Activated T-helper 1 cell treated with anti-CD3 and anti-CD28 coated beads, Interleukin-2, amount 50 U/mL, for 16 hours (primary cell): ENCODE measurements at places on chromosomes 7 and 10.

DNA sequence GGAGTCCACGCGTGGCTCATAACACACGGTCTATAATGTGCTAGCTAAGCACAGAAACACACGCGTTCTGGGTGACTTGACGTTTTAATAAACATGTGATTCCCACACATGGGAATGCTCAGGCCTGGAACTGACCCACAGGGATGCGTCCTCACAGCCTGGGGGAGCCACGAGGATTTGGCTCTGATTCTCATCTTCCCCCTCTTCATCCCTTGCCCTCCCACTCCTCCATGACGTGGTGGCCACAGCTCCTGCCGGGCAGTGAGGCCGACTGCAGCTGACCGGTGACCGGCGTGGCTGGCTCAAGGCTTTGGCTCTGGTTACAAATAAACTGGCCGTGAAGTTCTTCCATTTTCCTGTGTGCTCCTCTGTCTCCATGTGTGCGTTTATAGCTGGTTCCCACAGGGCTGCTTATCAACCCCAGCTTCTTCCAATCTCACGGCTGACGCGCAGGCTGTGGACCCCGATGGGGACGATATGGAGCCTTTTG lies 40.9 kb upstream of the KLF6 start:
- no peak for DNase-seq

DNA sequence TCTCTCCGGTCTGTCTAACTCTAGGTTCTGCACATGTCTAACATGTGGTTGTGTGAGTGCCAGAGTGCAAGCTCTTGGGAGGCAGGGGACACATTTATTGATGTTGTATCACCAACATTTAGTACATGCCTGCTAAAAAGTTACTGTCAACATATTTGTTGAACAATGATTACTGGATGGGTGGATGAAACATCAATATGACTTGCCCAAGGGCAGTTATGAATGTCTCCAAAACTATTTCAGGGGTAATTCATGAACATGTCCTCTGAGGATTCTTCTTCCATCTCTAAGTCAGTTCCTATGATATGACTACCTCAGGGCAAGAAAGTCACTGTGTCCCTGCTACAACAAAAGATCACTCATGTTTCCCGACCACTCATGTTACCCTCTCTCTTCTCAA lies 91.3 kb upstream of the STEAP1B start:
- no peak for DNase-seq

DNA sequence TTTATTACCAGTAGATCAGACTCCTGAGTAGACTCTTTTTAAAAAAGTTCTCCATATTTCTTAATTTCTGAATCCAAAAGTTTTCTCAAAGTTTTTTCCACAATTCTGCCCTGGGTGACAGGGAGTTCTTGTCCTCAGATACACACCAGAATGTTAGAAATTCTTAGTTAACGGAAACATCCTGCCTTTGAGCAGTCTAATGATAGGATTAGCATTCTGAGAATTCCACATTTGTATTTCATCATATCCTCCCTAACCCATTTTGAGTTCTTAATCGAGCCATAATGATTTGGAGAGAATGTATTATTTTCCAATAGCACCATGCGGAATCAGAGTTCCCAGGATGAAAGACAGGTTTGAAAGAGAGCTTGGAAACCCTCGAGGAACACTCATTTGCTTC lies 28.9 kb upstream of the MRPS33 start:
- no peak for DNase-seq

DNA sequence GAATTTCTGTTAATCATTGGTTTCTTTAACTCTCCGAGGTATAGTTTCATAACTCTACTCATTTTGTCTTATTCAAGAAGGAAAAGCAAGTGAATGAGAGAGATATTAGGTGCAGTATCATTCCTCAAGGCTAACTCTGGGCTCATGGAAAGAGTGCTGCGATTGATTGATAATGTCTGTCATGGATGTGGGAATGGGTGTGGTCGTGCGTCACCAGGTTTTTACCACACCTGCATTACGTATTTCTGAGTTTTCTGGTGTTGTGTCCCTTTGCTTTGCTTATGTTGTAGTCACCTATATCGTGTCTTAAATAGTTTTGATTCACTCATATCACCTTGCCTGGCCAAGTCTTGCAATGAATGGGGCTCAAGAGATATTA lies 44.9 kb upstream of the ZNF438 start:
- no peak for DNase-seq

DNA sequence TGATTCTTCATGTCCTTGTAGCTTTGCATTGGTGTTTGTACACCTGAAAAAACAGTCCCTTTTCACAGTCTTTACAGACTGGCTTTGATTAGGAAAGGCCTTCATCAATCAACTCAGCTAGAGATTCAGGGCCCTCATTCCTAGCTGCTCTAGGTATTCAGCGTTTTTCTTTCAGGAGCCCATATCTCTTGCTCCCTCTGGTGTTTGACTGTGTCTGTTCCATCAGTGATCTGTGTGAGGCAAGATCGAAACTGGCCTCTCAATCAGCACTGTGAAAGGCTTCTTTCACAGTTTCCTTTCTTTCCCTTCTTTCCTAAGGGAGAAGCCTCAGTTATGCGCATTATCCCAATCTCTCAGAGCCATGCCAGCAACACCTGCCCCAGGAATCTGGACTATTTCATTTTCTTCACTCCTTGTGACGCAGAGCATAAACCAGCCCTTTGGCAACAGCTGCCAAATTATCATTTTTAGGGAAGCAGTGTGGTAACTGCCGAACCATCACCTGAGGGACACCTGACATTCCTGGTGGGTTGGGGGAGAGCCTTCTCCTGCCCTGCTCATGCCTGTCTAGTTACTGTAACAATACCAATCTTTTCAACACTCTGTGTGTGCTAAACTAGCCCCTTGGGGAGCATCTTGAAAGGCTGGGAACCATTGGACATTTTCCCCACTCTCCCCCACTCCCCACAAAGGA lies 75.7 kb upstream of the CCDC71L start:
- no peak for DNase-seq

- DNase-seq: no peak
Observed at GRCh38 chr10:34161777-34162370, 653.2 kb downstream of the PARD3 start.

DNA sequence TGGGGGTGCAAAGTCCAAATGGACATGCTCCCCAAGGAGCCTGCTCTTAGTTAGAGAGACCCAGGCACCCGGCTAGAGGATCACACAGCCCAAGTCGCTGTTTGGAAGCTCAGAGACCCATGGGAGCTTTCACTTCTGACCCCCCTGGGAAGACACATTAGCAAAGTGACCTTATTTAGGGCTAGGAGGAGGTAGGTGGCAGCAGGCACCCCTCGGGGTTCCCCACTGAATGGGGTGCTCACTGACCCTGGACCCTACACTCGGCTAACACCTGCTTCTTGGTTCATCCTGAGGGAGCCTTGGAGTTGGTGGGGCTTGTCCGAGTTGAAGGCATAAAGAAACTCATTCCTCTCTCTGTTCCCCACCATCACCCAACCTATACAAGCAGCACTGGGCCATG lies 27.1 kb upstream of the HABP2 start:
- no peak for DNase-seq

GRCh38 chr7:116097365-116098009 lies 66.9 kb upstream of the TFEC start:
- DNase-seq: no peak

GRCh38 chr7:158369290-158369689 lies 218.3 kb downstream of the PTPRN2 start:
- no peak for DNase-seq

DNA sequence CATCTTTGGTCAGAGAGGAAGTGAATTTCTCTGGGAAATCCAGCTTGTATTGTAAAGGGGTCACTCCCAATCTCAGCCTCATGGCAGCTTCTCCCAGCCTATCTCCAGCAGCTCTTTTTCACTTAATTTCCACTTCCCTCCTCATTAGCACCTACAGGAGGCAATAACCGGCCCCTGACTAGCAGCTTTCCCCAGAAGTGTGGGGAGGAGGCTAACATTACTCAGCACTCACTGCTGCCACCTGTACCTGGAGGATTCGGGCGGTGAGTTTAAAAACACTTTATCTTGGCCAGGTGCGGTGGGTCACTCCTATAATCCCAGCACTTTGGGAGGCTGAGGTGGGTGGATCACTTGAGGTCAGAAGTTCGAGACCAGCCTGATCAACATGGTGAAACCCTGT lies 3.8 kb downstream of the NODAL start:
- DNase-seq: no peak

- peak; percentile 62 for DNase-seq
Observed at GRCh38 chr10:133258818-133259601, 17.7 kb downstream of the ADAM8 start.

DNA sequence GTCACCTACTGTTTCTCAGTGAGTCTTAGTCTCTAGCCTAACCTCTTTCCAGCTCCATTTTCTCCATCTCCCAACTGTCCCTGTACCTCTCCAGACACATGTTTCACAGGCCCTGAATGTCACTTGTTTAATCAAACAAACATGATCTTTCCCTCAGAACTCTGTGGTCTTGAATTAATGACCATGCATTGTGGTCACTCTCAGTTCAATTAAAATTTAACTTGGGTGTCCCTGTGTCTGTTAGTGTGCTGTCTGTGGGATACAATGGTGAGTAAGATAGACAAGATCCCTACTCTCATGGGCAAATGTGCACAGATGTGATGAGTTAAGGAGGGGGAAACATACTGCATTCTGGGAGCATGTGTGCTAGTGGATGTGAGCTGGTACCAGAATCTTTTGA lies 65.0 kb downstream of the RBM33 start:
- no peak for DNase-seq

DNA sequence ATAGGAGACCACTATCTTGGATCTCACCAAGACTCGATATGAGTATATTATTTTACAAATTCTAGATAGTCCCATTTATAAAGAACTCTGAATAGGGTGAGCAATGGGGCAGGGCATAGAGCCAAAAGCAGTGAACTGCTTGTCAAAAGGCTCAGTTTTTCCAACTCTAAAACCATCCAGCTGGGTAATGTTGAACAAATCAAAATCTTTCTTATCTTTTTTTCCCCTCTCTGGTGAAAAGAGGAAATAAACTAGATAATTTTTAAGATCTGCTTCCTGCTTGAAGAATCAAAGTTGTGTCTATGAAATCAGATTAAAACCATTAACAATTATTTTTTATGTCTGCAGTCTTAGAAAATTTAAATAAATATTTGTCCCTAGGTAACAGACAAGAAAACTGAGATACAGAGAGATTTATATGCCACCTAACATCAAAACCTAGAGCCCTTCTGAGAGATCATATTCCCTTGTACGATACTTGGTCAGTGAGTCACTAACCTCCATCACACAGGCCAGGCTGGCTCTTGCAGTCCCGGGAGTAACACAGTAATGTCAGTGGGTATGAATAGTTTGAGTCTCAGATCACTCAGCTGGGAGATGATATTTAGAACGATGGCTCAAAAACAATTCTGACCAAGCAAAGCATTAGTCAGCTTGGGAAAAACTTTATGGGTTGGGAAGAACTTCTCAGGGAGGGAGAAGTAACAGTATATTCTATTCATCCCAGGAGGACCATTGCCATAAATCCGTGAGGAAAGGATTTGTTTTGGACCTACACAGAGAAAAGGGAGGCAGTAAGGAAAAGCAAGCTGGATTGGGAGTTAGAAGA lies 178.8 kb downstream of the REEP3 start:
- DNase-seq: no peak

- DNase-seq: no peak
Observed at GRCh38 chr7:150854066-150855000, 2.0 kb downstream of the AOC1 start.

DNA sequence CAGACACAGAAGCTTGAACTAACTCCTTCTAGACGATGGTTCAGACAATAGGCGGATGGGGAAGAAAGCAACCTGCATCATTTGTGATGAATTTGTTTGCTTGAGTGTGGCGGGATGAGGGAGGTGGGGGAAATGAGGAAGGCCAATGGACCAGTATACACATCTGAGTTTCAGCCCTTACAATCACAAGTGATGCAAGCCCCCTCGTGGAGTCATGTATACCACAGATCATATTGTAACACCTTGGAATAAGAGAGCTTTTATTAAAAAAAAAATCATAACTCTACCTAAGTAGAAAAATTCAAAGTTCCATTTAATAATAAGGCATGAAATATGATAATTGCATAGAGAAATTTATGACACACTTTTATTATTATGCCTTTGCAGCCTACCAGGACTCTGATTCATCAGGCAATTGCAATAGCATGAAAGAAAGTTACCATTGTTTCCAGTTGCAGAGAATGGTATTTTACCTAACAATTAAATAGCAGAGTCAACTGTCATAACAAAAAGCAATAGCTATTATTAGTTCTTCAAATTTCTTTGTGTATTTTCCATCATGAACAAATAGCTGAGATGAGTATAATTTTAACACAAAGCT lies 230.2 kb upstream of the AKR1E2 start:
- no peak for DNase-seq

DNA sequence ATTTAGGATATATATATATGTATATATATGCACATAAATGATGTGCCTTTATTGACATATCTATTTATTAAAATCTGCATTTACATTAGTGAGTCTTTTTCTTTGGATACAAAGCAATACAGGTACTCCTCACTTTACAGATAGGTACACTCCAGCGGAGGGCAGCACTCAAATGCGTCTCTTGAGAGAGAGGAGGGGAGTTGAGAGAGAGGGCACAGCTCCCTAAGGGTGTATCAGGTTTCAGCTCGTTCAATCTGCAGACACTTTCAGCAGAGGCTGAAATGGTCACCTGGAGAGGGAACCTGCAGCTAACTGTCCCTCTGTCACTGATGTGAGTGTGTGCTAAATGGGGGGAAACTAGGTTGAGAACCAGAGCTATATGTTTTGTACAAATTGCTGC lies 21.5 kb downstream of the C10orf53 start:
- DNase-seq: no peak

- no peak for DNase-seq
Observed at GRCh38 chr10:114996542-114996941, 58.5 kb downstream of the TRUB1 start.

GRCh38 chr10:128091636-128092210 lies 34.5 kb downstream of the MKI67 start:
- DNase-seq: no peak

GRCh38 chr10:76454506-76455140 lies 1023.2 kb downstream of the LRMDA start:
- no peak for DNase-seq

DNA sequence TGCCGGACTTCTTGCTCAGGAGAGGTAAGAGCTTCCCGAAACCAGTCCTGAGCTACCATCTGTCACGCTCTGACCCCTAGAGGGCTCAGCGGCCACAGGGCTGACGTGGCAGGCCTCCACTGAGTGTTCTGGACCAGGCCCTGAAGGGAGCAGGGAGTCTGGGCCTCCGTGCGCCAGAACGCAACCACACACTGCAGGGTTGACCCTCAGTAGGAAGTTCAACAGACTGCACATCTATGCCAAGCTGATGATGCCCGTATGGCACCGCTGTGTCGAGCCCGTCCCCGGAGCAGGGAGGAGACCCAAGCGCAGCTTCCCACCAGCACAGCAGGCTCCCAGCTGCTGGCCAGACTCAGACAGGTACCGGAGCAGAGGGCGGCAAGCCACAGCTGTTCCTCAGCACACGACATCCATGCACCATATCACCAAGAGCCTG lies 39.2 kb downstream of the CAMK2B start:
- no peak for DNase-seq

GRCh38 chr10:121310151-121310711 lies 288.0 kb downstream of the FGFR2 start:
- no peak for DNase-seq
